ENCODE measurements at places on chromosomes 16 and 17.

- no peak for DNase-seq
These were observed 7.8 kb downstream of the VPS4A start for GRCh38 chr16:69318911-69319289.

DNA sequence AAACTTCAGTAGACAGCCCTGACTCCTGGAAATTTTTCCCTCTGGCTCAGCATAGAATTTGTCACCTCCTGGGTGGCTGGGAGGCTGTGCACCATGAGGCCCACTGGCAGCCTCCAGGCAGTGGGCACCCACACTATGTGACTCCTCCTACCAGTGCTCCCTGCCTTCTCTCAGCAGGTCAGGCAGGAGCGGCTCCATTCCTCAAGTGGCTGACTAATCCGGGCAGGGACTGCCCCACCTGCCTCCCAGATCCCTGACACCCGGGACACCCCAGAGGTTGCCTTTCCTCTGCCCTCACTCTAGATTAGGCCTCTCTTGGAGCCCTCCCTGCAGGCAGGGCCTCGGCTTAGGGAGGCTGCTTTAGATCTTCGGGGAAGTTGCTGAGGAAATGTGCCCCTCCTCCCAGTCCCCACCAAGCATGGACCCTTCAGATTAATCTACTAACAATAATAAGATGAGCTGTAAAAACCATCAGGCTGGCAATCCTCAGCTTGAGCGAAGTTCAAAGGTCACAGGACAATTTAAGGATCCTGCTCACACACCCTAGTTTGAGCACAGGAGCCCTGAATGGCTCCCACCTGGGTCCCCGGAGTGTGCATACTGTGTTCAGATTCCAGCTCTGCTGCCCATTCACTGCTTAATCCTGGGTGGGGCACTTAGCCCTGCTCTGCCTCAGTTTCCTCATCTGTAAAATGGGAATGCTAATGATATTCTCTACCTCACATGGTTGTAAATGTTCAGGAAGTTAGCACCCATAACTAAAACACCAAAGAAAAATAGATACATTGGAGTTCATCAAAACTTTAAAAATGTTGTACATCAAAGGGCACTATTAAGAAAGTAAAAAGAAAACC, 10.0 kb upstream of the MYCBPAP start:
- DNase-seq = no peak

DNA sequence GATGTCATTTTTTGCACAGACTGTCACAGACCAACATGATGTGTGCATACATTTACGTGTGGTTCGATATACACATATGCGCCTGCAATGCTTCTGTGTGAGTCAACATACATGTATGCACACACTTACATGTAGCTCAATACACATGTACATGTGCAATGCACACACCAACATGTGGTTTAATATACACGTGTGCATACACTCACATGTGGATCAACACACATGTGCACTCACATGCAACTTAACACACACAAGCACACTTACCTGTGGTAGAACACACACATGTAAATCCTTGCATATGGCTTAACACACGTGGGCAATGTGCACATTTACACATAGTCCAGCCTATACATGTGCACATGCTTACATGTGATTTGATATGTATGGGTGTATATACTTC, 97.5 kb downstream of the CYLD start:
- DNase-seq = no peak

GRCh38 chr16:74305978-74306784, 9.6 kb downstream of the PSMD7 start:
- no peak for DNase-seq

- DNase-seq = no peak
These were observed 448.1 kb upstream of the DYNLRB2 start for GRCh38 chr16:80092681-80093080.

DNA sequence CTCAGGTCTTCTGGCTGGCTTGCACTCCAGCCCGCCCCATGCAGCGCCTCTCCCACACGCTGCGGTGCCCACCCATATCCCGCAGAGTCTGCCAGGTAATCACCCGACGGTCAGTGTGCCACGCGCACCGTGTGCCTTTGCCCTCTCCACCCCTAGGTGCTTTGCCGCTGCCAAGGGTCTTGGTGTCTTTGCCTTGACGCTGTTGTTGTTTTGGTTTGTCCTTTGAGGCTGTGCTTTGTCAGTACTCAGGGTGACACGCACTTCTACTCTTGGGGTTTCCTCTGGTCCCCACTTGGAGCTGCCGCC, 30.1 kb downstream of the UBN1 start:
- no peak for DNase-seq

- no peak for DNase-seq
These were observed 80.7 kb downstream of the TIMM22 start for GRCh38 chr17:1077581-1077985.

DNA sequence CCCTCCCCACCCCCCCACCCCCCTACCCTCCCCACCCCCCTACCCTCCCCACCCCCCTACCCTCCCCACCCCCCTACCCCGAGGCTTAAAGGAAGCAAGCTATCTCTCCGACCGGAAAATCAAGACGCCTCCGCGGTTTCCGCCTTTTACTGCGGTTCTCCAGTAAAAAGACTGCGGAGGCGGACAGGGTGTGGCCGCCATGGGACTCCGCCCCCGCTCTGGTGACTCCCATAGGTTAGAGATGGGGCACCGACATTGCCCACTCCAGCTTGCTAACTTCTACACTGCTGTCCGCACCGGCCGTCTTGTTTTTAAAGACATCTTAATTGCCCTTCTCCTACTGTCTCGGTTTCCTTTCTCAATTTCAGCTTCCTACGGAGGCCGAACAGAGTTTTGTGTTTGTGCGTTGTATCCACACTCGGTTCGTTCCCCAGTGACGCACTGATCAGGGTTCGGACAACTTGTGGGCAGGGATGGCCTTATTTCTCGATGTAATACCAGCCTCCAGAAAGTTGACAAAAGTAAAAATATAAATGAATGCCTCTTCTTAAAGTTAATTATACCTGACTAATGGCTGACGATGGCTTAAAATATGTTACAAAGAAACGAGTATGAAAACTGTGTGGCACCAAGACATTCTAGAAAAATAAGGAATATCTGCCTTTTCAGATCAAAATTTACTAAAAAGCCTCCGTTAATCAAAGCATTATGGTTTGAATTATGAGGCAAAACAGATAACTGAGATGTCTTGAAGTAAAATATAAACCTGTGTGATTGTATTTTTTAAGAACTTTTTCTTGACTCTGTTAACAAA, 1.1 kb upstream of the ZNF200 start:
- DNase-seq = no peak

- DNase-seq = no peak
These were observed 337.1 kb downstream of the MAF start for GRCh38 chr16:79263425-79263824.

GRCh38 chr17:5399767-5400166, 19.7 kb downstream of the NUP88 start:
- no peak for DNase-seq
